Activated CD4-positive, alpha-beta T cell treated with anti-CD3 and anti-CD28 coated beads, Interleukin-2, amount 50 U/mL, for 24 hours (primary cell): ENCODE measurements at places on chromosomes 7 and 10.

DNA sequence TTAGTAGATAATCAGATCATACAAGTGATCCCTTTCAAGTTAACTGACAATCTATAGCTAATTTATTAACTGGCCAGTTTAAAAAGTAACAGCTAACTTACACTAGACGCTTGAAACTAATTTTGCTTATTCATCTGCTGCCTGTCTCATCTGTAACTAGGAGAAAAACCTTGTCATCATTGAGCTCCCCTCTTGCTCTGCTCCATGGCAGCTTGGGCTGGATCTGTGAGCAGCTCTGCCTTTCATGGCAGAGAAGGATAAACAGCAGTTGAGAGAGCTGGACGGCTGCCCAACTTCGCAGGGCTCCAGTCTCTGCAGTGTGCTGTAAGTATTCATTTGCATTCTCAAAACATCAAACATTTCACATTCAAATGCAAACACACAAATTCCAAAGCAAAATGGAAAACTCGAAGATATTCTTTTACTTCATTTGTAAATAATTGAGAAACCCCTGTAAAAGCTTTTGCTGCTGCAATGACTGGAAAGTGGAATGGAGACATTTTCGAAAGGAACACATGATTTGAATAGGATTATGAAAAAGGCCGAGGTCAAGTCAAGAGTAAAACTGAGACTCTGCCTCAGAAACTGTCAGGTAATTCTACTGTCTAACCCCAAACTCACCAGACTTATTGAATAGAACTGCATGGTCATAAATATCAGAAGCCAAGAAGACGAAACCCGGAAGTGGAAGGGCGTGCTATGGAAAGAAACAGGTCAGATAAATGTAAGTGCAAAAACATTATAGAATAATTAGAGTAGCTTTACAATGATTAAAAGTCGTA lies 17.6 kb downstream of the SLC35B4 start:
- no peak for DNase-seq

DNA sequence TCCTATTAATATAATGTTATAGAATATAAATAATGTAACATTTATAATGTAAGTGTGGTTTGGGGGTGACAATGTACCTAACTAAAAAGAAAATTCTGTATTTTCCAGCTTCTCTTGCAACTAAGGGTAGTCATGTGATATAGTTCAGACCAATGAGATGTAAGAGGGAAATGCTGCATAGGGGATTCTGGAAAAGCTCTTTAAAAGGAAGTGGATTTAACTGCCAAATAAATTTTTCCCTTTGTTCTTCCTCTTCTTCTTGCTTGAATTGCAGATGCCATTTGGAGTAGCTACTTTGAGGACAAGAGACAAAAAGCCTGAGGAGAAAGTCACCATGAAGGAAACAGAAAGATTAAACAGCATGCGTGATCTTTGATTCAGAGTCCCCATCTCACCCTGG lies 194.3 kb downstream of the PTEN start:
- DNase-seq: no peak

GRCh38 chr7:158815083-158815799 lies 14.1 kb downstream of the ESYT2 start:
- no peak for DNase-seq

GRCh38 chr10:95328013-95328412 lies 37.2 kb upstream of the PDLIM1 start:
- no peak for DNase-seq

- no peak for DNase-seq
These were observed 4.4 kb downstream of the RASGEF1A start for GRCh38 chr10:43262397-43262901.
